Neural crest cell (in vitro differentiated cells): ENCODE measurements at places on chromosomes 11 and 22.

- H3K4me1 ChIP-seq, result peaks cover 67% of the 10 kb centered on the region
- H3K27ac ChIP-seq, result no peak overlapping the region
- no peak for DNase-seq
- no peaks in the 10 kb centered on the region for H3K27me3 ChIP-seq
Measured at GRCh38 chr11:75631086-75631730, 37.6 kb downstream of the MAP6 start.

- H3K4me3 ChIP-seq, result no peak overlapping the region
- H3K4me1 ChIP-seq, result no peaks in the 10 kb centered on the region
- no peaks in the 10 kb centered on the region for H3K36me3 ChIP-seq
- no peak for DNase-seq
- H3K27ac ChIP-seq, result peak overlapping the region; percentile 58
Measured at GRCh38 chr11:34606326-34607120, 14.4 kb upstream of the EHF start.

- peak within 1 kb of the TSS; percentile 83 for H3K4me3 ChIP-seq
- DNase-seq, result no peak
- peaks cover 50% of the 10 kb centered on the region for H3K27me3 ChIP-seq
- H3K4me1 ChIP-seq, result peaks cover 26% of the 10 kb centered on the region
- no peaks in the 10 kb centered on the region for H3K36me3 ChIP-seq
Measured at GRCh38 chr11:832529-833113, at the start of gene CD151. TSS of gene CD151 (plus strand) at chr11:832952. CDS start at chr11:836070, 3,118 bp downstream.

DNA sequence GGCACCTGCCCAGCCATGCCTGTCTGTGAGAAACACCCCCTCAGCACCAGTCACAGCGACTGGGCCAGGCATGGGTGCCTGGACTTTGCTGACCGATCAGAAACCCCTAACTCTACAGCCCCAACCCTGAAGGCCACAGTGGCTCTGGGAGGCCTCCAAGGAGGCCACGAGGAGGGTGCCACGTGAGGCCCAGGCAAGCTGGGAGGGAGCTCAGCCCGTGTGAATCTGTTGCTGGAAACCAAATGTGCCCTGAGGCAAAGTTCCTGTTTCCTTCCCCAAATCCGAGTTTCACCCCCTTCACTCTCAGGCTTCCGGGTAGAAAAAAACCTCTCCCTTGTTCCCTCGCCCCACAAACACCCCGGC is 1.3 kb downstream of the UNC93B1 start:
- DNase-seq, result no peak
- H3K27me3 ChIP-seq, result peaks cover 39% of the 10 kb centered on the region
- H3K4me1 ChIP-seq, result peaks cover 4% of the 10 kb centered on the region

GRCh38 chr11:69123593-69124545 is 31.9 kb upstream of the SMIM38 start:
- H3K4me1 ChIP-seq, result peaks cover 14% of the 10 kb centered on the region
- no peaks in the 10 kb centered on the region for H3K27me3 ChIP-seq
- no peak overlapping the region for H3K4me3 ChIP-seq
- no peak for DNase-seq

DNA sequence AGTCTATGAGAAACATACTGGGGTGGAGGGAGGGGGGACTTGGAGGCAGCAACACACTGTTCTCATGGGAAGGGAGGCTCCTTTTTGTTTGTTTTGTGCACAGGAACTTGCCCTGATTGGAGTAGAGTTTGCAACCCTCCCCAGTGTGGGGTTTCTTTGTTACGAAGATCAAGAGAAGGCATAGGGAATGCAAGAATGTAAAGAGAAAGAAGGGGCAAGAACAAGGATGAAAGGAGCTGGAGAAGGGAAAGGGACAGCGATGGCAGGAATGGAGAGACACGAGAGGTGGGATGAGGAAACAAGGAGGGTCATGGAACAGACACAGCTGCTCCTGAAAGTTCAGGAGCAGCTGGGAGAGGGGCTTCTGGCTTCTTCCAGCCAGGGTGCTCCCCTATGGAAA is 611.7 kb downstream of the NTM start:
- H3K36me3 ChIP-seq, result peaks cover 2% of the 10 kb centered on the region
- H3K27ac ChIP-seq, result peak overlapping the region; percentile 96
- DNase-seq, result no peak

DNA sequence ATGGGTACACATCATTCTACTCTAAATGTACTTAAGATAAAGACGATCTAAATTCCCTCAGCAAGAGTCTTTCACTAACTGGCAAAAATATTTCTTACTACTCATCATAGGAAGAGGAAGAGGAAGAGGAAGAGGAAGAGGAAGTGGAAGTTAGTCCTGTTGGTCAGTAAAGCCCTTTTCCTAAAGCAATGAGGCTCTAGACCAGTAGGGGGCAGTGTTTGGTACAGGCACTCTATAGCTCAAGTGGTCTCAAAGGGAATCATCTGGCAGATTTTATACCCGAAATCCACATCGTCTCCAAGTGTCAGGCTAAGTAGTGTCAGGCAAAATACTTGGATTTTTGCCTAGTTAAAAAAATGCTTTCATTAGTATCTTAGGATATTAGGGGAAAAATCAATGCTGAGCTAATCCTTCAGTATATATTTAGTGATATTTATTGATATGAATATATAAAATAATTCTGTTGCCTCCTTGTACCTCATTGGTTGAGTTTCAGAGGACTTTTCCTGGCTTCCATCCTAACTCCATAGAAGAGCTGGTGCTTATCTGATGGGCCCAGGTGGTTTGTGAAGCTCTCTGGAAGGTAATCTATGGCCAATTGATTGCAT is 7.7 kb downstream of the BLID start:
- no peak overlapping the region for H3K4me3 ChIP-seq
- H3K27ac ChIP-seq, result no peak overlapping the region
- H3K4me1 ChIP-seq, result peaks cover 11% of the 10 kb centered on the region
- H3K27me3 ChIP-seq, result no peaks in the 10 kb centered on the region
- H3K36me3 ChIP-seq, result no peaks in the 10 kb centered on the region

- H3K4me1 ChIP-seq, result peaks cover 15% of the 10 kb centered on the region
- H3K36me3 ChIP-seq, result no peaks in the 10 kb centered on the region
- H3K4me3 ChIP-seq, result peak overlapping the region; percentile 94
- DNase-seq, result no peak
Measured at GRCh38 chr22:41198027-41198580, 7.0 kb upstream of the L3MBTL2 start.

- no peaks in the 10 kb centered on the region for H3K36me3 ChIP-seq
- H3K27me3 ChIP-seq, result peaks cover 46% of the 10 kb centered on the region
- no peak overlapping the region for H3K4me3 ChIP-seq
- DNase-seq, result no peak
- peaks cover 13% of the 10 kb centered on the region for H3K4me1 ChIP-seq
Measured at GRCh38 chr11:84724256-84724655, 902.9 kb downstream of the DLG2 start.

DNA sequence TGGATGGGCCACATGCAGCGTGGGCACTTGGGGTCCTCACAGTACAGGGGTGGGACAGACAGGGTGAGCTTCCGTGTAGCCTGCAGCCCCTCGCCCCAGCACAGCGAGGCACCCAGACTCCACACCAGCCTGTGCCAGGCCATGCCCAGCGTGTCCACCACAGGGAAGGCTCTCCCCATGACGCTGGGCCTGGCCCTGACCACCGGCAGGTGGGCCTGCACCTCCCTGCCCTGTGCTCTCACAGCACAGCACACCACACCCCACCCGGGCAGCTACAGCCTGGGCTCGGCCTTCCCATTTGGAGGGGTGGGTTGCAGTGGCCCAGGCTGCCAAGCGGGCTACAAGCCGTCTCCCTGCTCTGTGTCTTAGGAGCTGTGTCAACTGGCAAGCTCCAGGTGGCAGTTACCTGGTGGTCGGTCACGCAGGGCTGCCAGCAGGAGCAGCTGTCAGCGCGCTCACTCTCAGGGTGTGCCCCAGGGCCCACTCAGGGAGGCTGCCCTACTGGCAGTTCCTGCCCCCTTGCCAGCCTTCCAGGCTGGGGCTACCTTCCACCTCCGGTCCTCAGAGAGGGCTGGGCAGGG is 4.6 kb downstream of the MOB2 start:
- H3K27ac ChIP-seq, result no peak overlapping the region
- no peaks in the 10 kb centered on the region for H3K36me3 ChIP-seq
- no peak for DNase-seq
- no peaks in the 10 kb centered on the region for H3K27me3 ChIP-seq
- H3K4me1 ChIP-seq, result no peaks in the 10 kb centered on the region
- H3K4me3 ChIP-seq, result no peak overlapping the region

DNA sequence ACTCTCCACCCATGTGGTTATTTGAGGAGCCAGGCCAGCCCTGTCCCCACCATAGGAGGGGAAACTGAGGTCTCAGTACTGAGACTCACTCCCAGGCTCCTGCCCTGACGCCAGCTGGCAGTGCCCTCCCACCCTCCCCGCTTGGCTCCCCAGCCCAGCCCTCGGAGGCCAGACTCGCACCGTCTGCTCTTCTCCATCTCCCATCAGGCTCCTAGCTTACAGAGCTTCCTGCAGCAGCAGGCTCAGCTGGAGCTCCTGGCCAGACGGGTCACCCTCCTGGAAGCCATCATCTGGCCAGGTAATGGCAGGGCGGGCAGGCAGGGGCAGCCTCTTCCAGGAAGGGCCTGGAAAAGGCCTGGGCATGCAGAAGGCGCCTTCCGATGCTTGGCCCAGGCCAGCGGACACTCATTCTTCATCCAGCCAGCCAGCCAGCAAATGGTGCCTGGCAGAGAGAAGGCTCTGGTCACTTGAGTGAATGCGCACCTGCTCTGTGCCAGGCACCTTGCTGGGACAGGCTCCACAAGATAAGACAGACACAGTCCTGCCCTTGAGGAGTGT is 12.6 kb downstream of the RHBDD3 start:
- no peaks in the 10 kb centered on the region for H3K36me3 ChIP-seq
- H3K4me1 ChIP-seq, result no peaks in the 10 kb centered on the region
- no peak overlapping the region for H3K4me3 ChIP-seq

DNA sequence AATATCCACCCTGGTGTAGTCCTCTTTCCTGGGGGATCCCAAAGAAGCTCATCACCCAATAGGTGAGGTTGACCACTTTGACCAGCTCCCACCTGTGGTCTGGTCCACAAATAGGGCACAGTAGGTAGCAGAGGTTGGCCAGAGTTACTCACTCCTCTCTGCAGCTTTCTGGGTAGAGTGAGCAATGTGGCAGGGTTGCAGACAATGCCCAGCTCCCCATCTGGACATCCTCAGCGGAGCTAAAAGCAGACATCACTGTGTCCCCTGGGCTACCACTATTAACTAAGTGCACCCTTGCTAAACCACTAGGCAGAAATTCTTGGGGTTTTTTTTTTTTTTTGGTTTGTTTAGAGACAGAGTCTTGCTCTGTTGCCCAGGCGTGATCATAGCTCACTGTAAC is 48.4 kb upstream of the TP53I11 start:
- no peak for DNase-seq
- H3K27me3 ChIP-seq, result no peaks in the 10 kb centered on the region
- no peaks in the 10 kb centered on the region for H3K36me3 ChIP-seq
- no peak overlapping the region for H3K4me3 ChIP-seq
- H3K4me1 ChIP-seq, result no peaks in the 10 kb centered on the region

DNA sequence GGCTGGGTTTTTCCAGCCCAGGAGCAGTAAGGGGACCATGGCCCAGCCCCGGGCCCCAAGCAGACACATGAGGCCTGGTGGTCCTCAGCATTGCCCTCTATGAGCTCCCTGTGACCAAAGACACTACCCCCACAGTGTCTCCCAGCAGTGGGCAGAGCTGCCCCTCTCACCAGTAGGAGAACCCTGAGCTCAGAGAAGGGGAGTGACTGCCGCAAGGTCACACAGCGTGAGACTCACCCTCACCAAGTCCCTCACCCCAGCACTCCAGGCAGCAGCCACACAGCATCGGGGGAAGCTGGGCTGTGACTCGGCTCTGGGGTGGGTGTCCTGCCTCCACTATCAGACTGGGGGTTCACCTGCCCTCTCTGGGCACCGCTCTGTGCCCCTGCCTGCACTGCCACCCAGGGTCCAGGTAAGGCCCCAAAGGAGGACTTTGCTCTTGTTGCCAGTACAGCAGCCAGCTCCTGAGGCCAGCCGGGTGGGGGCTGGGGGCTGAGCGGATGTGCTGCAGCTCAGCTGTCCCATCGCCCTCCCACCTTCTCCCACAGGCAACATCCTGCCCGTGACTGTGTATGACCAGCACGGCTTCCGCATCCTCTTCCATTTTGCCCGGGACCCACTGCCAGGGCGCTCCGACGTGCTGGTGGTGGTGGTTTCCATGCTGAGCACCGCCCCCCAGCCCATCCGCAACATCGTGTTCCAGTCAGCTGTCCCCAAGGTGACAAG is 7.9 kb upstream of the SH3BP1 start:
- peak overlapping the region; percentile 68 for H3K4me3 ChIP-seq
- peaks cover 4% of the 10 kb centered on the region for H3K27me3 ChIP-seq
- no peak for DNase-seq
- H3K27ac ChIP-seq, result peak overlapping the region; percentile 62
- H3K36me3 ChIP-seq, result no peaks in the 10 kb centered on the region
- H3K4me1 ChIP-seq, result peaks cover 29% of the 10 kb centered on the region

GRCh38 chr11:23586173-23586572 is 725.9 kb upstream of the CCDC179 start:
- no peak overlapping the region for H3K27ac ChIP-seq
- no peaks in the 10 kb centered on the region for H3K4me1 ChIP-seq

DNA sequence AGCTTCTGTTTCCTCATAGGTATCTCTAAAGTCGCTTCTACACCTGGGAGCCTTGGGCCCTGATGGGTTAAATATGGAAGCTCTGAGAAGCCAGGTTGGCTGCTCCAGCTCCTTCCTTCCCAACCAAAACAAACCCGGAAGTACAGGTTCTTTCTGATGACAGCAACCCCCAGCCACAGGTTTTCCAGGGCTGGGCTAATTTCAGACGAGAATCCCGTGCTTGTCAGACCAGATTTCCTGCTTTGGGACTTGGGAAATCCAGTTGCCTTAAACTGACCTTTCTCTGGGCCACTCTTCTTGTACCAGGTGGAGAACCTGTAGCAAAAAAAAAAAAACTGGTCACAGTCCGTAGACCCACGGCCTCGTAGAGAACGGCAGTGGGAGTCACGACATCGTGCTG is 51.9 kb downstream of the RBX1 start:
- no peaks in the 10 kb centered on the region for H3K36me3 ChIP-seq
- no peak overlapping the region for H3K27ac ChIP-seq
- no peak for DNase-seq

DNA sequence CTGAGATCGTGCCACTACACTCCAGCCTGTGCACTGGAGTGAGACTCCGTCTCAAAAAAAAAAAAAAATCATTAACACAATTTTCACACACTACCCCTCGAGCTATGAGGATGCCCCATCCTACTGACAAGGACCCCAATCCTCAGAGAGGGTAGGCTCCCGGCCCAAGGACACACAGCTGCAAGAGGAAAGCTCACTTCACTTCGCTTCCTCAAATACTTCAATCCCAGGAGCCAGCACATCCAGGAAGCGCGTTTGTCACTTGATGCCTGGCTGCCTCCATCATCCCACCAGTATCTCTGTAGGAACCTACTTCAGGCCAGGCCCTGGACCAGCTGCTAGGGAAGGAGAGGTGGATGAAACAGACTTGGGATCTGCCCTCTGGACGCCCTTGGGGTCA is 144.0 kb downstream of the CRYBB2 start:
- DNase-seq, result no peak
- H3K27ac ChIP-seq, result no peak overlapping the region
- no peaks in the 10 kb centered on the region for H3K27me3 ChIP-seq
- H3K36me3 ChIP-seq, result no peaks in the 10 kb centered on the region
- no peak overlapping the region for H3K4me3 ChIP-seq
- H3K4me1 ChIP-seq, result peaks cover 3% of the 10 kb centered on the region
